ENCODE measurements at places on chromosomes 5 and 9. TPM values are rescaled to one million over a fixed set of nuclear protein-coding genes. Genes with fewer than 3 reads are reported as not detected.

EPB41L4B gene
- total RNA-seq, result 23.1 TPM

F12 gene
- total RNA-seq, result 10.9 TPM

TCERG1 gene
- total RNA-seq, result 94.8 TPM

SEMA5A gene
- 4.7 TPM for total RNA-seq

SMIM3 gene
- total RNA-seq, result 8.2 TPM

ADAMTS2 gene
- total RNA-seq, result not detected

ARID3C gene
- not detected for total RNA-seq

SLC25A48 gene
- total RNA-seq, result not detected

MYOZ3 gene
- not detected for total RNA-seq

DNA sequence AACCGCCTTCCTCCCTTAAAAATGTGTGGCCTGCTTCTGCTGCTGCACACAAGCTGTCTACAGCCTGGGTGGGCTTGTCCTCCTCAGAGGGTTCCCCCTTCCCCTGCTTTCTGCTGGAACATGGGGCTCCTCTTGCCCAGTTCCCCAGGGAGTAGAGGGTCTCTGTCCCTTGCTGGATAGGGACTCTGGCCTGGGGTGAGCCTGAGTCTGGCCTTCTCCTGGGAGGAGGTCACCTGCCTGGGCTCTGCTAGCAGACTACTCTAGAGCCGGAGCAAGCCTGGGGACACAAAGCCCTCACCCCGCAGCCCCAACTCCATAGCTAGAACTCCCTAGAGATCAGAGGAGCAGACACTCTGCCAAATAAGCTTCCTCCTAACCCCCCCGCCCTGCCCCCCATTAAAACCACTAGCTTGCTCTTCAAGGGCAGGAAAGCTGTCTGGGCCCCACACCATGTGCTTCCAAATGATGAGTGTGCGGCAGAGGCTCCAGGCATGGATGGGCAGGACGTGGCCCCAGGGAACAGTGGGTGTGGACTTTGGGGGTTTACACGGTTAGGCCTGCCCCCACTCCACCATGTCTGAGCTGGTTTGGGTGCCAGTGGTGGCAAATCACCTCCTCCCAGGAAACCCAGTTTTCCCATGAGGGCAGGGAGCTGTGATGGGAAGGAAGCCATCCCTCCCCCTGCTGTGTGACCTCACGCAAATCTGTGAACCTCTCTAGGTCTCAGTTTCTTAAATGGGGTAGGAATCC lies 10.0 kb downstream of the TCF7 start:
- DNase-seq, result no peak

GRCh38 chr5:83306572-83307241 lies 164.8 kb upstream of the VCAN start:
- DNase-seq, result no peak

GRCh38 chr9:97531888-97532376 lies 30.5 kb downstream of the TMOD1 start:
- DNase-seq, result no peak

GRCh38 chr9:32306006-32306405 lies 78.4 kb upstream of the ACO1 start:
- no peak for DNase-seq

GRCh38 chr5:17929171-17929570 lies 294.9 kb downstream of the TAF11L14 start:
- no peak for DNase-seq

GRCh38 chr9:16100537-16101091 lies 547.8 kb downstream of the CCDC171 start:
- no peak for DNase-seq

- DNase-seq, result no peak
Measured at GRCh38 chr5:122723606-122724352, 51.1 kb upstream of the SNX2 start.

GRCh38 chr5:16784843-16785791 lies 151.0 kb downstream of the MYO10 start:
- no peak for DNase-seq

DNA sequence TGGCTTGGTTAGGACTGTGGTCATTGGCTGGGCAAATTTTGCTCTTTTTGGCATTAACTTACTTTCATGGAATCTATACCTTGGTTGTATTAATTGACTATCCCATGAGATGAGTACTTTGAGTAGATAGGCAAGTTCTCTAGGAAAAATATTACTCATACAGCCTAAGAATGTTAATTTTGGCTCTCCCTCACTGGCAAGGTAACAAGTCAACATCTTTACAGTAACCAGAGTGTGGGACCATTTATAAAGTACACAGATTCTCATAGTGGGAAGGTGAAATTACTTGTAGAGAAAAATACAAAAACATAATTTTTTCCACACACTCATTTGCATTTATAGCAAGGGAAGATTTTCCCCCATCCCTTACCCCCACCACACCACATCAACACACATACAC lies 154.6 kb upstream of the ZNF608 start:
- DNase-seq, result no peak

- no peak for DNase-seq
Measured at GRCh38 chr9:97936998-97937397, 974 bp downstream of the HEMGN start.

DNA sequence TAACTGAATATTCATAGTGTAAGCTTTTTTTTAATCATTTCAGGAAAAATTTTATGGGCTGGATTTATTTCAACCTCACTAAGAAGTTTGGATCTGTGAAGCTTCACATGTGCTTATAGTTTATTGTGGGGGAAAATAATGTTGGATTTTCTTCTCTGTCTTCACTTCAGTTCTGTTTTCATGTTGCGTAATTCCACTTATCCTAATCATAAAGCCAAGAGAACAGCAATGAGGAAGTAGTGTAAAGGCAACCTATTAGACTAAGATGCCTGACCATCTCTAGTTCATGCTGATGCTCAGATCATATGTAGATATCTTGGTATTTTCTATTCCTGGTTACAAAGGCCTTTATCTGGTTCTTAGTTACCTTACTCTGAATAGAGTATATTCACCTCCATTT lies 50.0 kb downstream of the CD180 start:
- DNase-seq, result no peak

DNA sequence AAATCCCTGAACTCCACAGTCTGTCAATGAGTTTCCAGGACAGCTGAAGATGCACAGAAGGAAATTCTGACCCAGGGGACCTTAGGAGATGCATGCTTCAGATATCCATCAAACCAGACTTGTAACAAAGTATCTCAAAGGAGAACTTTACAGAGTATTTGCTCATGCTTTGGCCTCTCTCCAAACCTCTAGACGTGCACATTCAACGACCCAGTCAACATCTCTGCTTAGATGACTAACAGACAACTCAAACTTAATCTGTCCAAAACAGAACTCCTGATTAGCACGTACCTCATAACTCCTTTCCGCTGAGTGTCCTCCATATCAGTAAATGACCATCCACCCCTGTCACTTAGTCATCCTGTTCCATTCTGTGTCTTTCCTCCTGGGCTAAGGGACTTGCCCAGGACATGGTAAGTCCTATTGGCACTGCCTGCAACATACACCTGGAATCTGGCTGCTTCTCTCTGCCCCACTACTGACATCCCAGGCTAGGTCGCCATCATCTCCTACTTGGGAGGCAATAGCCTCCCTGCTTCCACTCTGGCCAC lies 107.4 kb downstream of the LMNB1 start:
- no peak for DNase-seq

- DNase-seq, result no peak
Measured at GRCh38 chr5:36162810-36163486, 11.0 kb downstream of the SKP2 start.

DNA sequence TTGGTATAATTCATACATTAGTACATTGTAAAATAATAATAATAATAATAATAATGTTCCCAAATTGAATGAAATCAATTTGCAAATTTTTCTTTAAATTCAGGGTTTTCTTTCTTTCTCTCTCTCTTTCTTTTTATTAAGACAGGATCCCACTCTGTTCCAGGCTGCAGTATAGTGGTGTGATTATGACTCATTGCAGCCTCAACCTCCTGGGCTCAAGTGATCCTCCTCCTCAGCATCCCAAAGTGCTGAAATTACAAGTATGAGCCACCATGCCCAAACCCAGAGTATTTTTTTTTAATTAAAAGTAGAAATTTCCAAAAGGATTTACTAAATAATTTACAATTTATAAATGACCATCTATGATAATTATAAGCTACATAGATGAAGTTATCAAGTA lies 117.7 kb downstream of the HOMER1 start:
- no peak for DNase-seq

- DNase-seq, result no peak
Measured at GRCh38 chr5:1219768-1220100, 5.4 kb upstream of the SLC6A18 start.

- DNase-seq, result no peak
Measured at GRCh38 chr5:179791881-179792611, 1.7 kb upstream of the LTC4S start.

DNA sequence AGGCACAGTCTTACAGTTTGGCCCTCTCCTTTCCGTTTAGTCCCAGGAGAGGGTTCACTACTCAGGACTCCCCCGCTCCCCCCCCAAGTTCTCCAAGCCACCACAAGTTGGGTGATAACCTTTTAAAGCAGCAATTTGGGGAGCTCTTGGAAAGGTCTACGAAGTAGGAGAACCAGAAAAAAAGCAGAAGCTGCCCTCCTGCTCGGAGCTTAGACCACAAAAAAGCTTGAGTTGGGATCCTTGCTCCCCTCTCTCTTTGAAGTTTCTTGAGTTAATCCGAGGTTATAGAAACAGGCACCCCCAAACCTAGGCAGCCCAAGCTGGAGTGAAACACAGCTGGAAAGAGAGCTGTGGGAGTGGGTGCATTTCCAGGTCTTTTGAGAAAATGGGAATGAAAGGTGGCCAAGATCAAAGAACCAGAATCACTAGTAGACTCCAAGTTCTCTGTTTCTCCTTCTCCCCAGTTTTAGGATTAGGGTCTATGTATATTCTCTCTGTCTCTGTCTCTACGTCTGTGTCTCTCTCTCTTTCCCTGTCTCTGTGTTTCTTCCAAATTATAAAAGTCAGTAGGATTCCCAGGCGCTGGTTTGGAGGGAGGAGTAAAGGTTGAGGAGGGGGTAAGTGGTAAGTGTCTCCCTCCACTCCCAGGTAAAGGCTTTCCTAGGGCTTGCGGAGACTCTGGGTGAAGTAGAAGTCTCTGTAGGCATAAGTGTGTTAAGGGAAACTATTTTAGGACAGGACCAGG lies 2.8 kb downstream of the LHX2 start:
- no peak for DNase-seq

DNA sequence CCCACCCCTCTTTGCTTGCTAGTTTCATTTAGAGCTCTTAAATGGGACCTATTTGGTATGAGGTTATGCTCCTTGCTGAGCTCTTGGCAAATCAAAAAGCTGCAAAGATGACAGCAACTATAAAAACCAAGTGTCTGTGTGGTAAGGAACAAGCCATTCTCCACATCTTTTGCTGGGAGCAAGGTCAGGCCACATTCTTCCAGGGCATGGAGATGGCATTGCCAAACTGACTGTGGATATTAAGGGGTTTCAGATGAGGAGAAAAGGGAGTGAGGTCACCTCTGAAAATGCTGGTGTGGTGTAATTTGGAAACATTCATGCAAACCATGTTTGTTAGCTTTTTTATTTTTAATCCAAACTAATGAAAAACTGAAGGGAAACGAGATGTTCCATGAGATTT lies 218.8 kb upstream of the IL12B start:
- no peak for DNase-seq

- no peak for DNase-seq
Measured at GRCh38 chr9:103992938-103993579, 101.0 kb upstream of the SMC2 start.

DNA sequence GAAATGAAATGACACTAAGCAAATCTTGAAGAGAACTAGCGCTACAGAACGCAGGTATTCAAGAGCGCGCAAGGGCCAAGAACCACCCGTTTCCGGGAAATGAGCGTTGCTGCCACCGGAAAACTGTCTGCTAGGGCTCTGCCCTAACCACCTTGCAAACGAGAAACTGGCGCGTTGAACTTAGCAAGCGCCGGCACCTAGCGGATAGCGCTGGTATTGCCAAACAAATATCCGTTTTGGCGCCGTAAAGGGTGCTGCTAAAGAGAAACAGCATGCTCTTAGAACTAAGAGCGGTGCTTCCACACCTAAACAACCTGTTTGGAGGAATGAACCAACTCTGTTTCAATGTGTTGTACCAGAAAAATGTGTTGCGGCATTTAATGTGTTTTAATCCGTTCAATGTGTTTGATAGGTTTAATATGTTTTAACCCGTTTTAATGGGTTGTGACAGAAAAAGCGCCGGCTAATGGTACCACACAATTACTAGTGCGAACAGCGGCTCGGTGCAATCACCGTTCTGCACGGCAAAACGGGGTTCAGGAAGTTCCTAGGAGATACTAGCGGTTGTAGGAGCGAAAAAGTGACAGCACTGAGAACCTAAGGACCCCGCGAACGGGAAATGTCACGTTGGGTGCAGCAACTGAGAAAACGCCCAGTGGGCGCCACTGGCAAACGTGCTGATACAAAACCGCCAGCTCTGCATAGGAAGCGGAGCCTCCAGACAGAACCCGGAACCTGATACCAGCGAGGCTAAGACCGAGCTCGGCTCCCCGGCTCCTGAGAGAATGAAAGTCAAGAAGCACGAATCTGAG lies at the start of gene ANXA2R:
ANXA2R (minus strand) TSS at position 33 of the 812 bp plus-strand sequence. CDS start 273 bp downstream, outside the sequence.
- peak; percentile 95 for DNase-seq

DNA sequence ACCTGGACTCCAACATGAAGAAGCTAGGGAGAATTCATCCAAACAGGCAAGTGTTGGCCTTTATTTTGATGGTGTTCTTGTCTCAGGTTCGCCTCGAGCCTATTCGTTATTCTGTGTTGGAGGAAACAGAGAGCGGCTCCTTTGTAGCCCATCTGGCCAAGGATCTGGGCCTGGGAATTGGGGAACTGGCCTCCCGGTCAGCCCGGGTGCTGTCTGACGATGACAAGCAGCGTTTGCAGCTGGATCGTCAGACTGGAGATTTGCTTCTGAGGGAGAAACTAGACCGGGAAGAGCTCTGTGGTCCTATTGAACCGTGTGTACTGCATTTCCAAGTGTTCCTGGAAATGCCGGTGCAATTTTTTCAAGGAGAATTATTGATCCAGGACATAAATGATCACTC lies 367 bp downstream of the PCDHB4 start:
- DNase-seq, result no peak

GRCh38 chr9:91253488-91253887 lies 108.2 kb downstream of the AUH start:
- peak; percentile 4 for DNase-seq

DNA sequence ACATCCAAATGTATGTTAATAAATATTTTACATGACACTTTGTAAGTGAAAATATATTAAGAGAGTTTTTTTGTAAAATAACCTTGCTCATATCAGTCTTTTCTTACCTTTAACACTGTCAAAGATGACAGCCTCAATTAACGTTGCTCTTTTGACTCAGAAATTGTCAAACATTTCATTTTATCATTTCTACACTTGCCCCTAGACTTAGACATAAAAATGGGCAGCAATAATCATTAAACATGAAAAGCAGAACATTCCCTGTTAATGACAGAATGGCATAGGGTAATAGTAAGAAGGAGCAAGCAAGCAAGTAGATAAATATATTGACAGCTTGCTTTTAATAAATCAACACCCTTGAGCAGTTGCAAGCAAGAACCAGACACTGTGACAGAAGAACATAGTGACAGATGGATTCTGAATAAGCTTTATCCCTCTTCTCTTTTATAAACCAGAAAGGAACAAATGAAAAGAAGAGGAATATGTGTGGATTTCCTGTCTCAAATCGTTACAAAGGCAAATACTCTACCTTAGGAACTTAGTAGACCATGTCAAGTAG lies 796.0 kb upstream of the CHD1 start:
- DNase-seq, result no peak

Data from NCI-H460 (cell line).